ENCODE measurements at places on chromosomes 16 and 17.

DNA sequence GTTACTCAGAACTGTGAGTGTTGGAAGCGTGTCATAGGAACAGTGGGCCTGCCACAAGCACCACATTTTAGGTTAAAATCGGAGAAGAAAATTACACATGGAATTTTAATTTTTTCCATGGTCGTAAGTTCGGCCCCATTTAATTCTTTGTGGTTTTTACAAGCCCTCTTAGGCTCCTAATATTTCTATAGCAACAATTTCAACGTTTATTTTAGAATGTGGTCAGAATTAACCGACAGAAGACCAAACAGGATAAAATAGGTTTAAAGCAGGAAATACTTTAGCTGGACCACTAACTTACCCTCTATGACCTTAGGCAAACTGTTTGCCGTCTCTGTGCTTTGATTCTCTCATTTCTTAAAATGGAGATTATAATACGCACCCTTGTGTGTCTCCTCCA, 69.9 kb downstream of the FTO start:
- DNase-seq: no peak

DNA sequence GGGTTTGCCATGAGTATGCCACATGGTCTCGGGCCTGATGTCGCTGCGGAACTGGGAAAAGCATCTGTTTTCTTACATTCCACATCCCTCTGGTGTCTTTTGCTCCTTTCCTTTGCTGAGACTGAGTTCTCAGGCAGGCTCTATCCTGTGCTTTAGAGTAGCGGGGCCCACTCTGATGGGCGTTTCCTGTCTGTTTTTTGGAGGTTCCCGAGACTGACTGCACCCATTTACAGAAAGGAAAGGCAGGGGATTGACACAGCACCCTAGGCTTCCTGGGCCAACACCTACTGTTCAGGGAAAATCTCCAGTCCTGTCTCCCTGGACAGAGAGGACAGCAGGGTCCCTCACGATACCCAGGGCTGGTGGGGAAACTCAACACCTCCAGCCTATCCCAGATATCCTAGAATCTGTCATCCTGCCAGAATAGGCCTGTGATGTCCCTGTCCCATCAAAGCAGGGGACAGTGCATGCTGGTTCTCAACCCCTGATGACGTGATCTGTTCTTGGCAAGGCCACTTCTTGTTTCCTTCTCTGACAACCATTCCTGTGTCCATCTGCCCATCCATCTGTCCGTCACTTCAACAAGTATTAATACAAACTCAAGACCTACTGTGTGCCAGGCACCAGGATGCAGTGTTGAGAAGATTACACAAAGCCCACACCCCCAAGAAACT, 42.2 kb downstream of the ACTG1 start:
- no peak for DNase-seq

- DNase-seq: no peak
Observed at GRCh38 chr17:77098884-77099545, 41.8 kb upstream of the SEC14L1 start.

GRCh38 chr17:6919158-6919557, 76.7 kb upstream of the ALOX12 start:
- DNase-seq: no peak

GRCh38 chr17:32596628-32597027, 109.8 kb downstream of the CDK5R1 start:
- no peak for DNase-seq

- DNase-seq: no peak
Observed at GRCh38 chr17:61406971-61407911, 7.6 kb downstream of the TBX2 start.

DNA sequence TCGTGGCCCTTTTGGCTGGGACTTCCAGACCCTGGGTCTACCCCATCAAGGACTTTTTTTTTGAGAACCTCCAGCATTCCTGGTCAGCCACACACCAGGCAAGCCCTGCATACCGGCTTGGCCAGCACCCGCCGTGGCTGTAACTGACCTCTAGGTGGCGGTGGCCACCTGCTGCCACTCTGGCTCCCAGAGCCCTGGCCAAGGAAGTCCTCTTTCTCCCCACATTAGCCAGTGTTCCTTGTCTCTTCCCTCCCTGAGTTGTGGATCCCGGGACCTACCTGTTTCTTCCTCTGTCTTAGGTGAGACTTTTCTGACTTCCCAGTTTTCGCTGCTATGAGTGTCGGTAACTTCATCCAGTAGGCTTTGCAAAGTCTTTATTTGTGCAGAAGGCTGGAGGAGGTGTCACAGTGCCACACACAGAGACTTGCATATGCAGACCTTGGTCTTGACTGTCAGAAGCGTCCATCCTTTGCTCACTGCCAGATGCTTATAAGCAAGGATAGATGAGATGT, 348.3 kb downstream of the CPPED1 start:
- no peak for DNase-seq

GRCh38 chr16:49453021-49453420, 79.4 kb downstream of the C16orf78 start:
- DNase-seq: no peak

DNA sequence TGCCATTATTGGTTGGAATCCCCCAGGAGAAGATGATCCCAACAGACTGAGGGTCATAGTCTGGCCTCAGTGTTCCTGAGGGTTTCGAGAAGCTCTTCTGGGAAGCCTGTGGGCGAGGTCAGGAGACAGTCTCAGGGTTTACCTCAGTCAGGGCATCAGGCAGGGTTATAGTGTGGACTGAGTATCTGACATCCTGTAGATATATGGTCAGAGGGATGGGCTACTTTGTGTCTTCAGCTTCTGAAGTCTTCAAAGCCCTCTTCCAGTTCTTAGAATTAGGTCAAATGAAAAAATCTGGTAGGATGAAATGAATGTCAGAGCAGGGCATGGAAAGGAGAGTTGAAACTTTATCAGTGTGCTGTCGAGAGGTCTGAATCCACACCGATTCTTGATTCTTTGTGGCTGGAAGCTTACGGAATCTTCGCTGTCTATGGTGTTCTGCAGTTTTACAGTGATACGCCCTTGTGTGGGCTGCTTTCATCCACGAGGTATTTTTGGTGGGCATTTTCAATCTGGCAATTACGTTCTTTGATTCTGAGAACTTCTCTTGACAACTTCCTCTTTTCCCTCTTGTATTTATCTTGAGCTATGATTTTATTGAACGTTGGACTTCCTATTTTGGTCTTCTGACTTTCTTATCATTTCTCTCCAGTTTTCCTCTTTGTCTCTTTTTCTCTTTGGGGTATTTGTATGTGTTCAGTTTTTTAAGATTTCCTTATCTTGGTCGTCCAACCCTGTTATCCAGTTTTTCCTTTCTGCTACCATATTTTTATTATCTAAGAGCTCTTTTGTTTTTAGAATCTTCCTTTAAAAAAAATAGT, 30.4 kb downstream of the BPTF start:
- DNase-seq: no peak

DNA sequence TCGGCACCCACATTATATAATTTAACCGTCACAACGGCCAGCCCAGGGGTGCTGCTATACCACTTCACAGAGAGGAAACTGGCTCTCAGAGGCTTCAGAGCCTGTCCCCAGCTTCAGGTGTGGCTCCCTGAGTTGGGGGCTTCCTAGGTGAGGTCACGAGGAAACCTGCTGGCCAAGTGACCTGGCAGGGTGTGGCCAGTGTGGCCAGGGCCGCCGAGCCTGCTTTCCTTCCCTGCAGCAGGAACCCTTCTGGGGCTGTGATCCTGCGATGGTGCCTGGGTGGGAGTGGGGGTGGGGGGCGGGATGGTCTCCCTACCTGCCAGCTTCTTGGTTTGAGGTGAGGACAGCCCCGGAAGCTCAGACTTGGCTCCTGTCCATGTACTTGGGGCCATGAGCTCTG, 39.9 kb downstream of the ADCY7 start:
- no peak for DNase-seq

DNA sequence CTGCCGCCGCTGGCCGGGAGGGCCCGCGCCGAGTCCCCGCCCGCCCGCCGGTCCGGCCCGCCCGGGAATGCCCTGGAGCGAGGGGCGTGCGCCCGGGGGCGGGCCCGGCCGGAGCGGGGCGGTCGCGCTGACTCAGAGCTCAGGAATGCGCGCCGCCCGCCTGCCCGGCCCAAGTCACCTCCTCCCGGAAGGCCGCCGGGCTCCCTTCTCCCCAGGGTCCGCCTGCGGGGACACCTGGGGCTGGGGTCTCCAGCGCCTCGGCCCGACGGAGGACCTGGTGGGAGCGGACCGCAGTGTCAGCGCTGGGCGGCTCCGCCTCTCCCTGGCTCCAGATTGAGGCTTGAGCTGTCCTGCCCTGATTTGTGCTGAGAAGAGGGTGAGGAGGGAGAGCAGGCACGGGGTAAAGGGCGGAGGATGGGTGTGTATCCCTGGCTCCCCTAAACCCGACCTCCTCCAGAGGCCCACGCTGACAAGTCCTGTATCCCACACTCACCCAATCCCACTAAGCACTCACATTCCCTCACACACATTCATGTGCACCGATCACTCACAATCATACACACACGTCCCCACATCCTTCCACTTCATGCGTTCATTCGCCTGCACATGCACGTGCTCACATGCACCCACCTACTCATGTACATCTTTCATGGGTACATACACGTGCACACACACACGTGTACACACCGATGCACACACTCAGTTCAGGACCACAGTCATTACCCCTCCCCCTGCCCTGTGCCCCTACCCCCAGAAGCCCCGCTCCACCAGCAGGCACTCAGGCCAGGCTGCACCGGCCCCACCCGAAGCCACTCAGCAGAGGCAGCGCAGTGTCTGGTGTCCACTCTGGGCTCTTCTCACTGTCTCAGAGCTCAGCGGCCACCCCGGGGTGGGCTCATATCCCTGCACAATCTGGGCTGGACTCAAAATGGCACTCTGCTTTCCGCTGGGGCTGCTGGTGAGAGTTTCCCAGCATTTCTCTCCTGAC, at the start of gene RHBDF1:
RHBDF1 (minus strand) TSS at position 71 of the 988 bp plus-strand sequence. CDS start 7,616 bp downstream, outside the sequence.
- no peak for DNase-seq

- DNase-seq: peak; percentile 62
Observed at GRCh38 chr17:61412143-61412859, 12.7 kb downstream of the TBX2 start.

GRCh38 chr17:13030459-13031300, 12.9 kb upstream of the ELAC2 start:
- no peak for DNase-seq

DNA sequence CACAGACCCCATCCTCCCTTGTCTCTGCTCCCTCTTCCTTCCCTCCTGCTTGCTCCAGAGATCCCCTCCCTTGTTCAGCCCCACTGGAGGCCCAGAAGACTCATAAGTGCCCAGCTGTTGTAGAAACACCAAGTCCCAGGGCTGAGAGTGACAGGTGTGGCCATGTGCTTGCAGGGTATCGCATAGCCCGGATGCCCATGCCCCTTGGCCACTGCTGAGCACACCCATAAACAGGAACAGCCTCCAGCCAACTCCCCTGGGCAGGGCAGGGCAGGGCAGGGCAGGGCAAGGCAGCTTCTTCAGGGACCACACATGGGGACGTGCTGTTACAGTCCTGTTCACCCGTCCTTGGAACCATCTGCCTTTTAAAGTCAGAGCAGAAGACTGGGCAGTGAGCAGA, 2.0 kb downstream of the CACNG1 start:
- no peak for DNase-seq

- no peak for DNase-seq
Observed at GRCh38 chr16:67943619-67944504, at the start of gene LCAT. TSS of gene LCAT (minus strand) at chr16:67944120. CDS start at chr16:67944101, 19 bp downstream.

GRCh38 chr16:16871196-16871595, 492.3 kb downstream of the NPIPA7 start:
- no peak for DNase-seq

GRCh38 chr17:6231886-6232731, 161.9 kb downstream of the WSCD1 start:
- no peak for DNase-seq

- no peak for DNase-seq
Observed at GRCh38 chr16:86343796-86344585, 166.3 kb upstream of the FOXF1 start.

GRCh38 chr17:80772906-80773242, 218.8 kb upstream of the CHMP6 start:
- DNase-seq: no peak

GRCh38 chr16:70745536-70746025, 55.4 kb downstream of the VAC14 start:
- DNase-seq: no peak

DNA sequence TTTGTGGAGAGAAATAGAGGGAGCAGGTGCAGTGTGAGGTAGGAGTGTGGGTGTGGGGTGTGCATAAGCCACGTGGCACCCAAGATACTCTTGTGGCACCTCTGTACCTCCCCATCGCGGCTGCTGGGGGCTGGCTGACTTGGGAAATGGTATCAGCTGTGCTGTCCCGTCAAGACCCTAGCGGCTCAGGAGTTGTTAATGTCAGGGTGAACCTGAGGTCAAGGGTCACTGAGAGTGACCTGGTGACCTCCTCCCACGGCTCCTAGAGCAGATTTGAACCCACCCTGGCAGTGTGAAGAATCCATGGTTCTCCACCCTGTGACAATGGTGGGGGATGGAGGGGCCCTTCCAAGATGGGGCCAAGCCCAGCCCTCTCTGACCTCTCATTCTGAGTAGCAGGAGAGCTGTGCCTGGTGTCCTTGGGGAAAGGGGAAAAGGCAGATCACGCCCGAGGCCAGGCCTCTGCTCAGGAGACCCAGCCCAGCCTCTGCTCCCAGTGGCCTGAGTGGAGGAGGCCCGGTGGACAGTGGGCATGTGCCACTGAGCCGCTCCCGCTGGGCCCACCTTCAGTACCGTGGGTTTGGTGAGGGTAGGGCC, 3.0 kb upstream of the WFIKKN2 start:
- no peak for DNase-seq

GRCh38 chr16:86104537-86105048, 205.6 kb downstream of the IRF8 start:
- no peak for DNase-seq

- DNase-seq: no peak
Observed at GRCh38 chr16:74094514-74094913, 202.1 kb upstream of the PSMD7 start.

DNA sequence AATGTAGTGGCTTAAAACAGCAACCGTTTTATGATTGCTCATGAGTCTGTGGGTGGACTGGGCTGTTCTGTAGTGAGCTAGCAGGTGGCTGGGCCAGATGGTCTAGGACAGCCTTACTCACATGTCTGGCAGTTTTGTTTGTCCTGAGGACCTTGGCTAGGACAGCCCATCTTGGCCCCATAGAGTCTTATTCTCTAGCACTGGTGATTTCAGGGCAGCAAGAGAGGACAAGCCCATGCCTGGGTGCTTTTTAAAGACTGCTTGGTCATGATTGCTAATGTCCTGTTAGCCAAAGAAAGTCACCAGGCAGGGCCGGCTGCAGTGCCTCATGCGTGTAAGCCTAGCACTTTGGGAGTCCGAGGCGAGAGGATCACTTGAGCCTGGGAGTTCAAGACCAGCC, 139.8 kb downstream of the KATNIP start:
- DNase-seq: no peak

GRCh38 chr17:11182430-11182829, 58.6 kb upstream of the SHISA6 start:
- no peak for DNase-seq

DNA sequence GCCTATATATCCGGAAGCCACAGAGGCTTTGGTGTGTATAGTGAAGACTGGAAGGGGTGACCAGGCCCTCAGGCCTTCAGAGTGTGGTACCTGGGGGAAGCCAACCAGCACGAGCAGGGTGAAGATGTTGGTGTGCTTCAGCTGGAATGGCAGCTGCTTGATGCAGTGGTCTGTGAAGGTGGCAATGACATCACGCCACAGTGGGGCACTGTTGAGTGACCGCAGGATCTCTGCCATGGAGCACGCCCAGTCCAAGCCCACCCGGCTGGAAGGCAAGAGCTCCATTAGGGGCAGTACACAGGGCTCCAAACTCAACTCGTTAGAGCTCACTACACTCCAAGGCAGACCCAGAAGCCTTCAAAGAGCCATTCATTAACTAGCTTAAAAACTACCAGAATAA, 68.5 kb upstream of the ATP2A3 start:
- no peak for DNase-seq

Data from activated T-helper 1 cell treated with anti-CD3 and anti-CD28 coated beads, Interleukin-2, amount 50 U/mL, for 16 hours (primary cell).